ENCODE measurements at places on chromosomes 12 and 14. TPM values are rescaled to one million over a fixed set of nuclear protein-coding genes. Genes with fewer than 3 reads are reported as not detected.

DNA sequence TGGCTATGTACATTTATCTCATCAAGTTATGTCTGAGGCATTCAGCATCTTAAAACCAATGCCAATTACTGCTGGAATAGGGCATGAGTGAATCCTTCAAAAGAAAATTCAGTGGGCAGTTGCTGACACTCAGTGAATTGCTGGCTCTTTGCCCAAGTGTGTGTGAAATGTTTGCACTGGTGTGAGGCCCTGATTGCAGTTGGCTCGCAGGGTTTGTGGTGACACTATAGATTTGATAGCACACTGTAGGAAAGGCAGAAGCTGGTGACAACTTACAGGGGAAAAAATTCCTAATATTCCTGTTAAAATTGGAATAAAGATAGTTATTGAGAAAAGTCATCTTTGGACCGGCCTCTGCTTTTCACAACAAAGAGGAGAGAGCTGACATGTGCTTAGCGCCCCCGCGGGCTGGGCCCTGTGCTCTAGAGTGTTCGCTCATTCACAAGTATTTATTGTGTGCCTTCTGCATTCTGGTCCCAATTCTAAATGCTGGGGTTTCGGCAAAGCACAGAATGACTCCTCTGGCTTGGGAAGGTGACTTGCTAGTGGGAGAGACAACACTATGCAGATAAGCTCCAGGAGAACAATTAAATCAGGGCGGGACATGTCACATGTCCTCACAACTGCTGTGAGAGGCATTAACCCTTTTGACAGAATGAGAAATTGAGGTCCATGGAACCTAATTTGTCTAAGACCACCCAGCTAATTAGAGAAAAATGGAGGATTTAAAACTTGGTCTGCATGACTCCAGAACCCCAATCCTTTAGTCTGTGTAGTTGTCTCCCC lies 418.7 kb downstream of the NPAS3 start:
- DNase-seq = no peak
- H3K27me3 ChIP-seq = no peaks in the 10 kb centered on the region
- no peaks in the 10 kb centered on the region for H3K36me3 ChIP-seq
- no peak overlapping the region for H3K4me3 ChIP-seq

DNA sequence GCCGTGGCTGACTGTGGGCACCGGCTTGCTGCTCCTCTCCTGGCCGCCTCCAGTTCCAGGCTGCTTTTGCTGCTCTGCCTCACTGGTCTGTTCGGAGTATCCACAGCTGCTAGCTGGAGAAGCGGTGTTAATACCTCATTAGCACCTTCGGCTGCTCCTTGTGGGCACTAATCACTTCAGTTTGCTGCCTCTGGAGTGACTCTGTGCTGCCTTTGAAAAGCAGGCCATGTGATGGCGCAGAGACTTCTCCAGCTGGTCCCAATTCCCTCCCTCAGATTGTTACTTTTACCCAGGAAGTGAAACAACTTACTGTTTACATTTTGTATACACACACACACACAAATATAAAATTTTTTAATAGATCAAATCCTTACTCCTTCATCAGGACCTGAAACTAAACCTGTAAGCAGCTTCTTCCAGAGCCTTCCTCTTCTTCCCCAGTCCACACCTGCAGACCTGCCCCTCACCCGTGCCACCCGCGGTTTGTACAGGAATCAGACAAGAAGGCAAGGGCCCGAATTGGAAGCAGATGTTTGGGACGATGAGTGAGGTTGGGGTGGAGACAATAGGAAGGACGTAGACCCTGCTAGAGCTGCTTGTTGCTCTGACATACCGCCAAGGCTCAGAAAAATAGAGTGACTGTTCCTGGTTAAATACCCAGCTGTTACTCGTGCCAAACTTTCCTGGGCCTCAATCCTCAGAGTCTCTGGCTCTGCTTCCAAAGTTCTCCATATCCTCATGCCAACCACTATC lies 41.5 kb upstream of the LTBP2 start:
- no peaks in the 10 kb centered on the region for H3K27me3 ChIP-seq
- no peak for DNase-seq
- peaks cover 4% of the 10 kb centered on the region for H3K36me3 ChIP-seq
- no peak overlapping the region for H3K4me3 ChIP-seq

GRCh38 chr14:38743966-38744584 lies 359.0 kb downstream of the SEC23A start:
- no peak overlapping the region for H3K4me3 ChIP-seq
- no peaks in the 10 kb centered on the region for H3K27me3 ChIP-seq
- no peak for DNase-seq

- no peak overlapping the region for H3K27ac ChIP-seq
- no peak overlapping the region for H3K4me3 ChIP-seq
- no peak for DNase-seq
- H3K4me1 ChIP-seq = peaks cover 7% of the 10 kb centered on the region
- no peaks in the 10 kb centered on the region for H3K27me3 ChIP-seq
- H3K36me3 ChIP-seq = no peaks in the 10 kb centered on the region
Observed at GRCh38 chr14:81224222-81224621, 3.5 kb upstream of the GTF2A1 start.

DNA sequence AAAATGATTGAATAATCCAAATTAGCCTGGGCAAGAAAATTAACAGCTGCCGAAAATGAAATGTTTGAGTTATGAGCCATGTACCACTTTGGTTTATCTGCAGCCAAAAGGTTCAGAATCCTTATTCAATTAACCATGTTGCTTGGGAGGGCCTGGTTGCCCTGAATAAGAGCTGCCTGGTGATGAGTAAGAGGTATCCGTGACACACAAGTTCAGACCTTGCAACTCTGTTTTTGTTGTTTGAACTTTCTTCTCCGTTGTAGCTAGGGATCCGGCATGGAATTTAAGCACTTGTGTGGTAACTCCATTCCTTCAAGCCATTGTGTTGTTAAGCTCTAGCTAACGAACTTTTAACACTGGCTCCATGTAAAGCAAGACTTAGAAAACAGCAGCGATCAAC lies 35.7 kb downstream of the FOXA1 start:
- no peak overlapping the region for H3K27ac ChIP-seq
- no peaks in the 10 kb centered on the region for H3K36me3 ChIP-seq
- no peak overlapping the region for H3K4me3 ChIP-seq
- H3K4me1 ChIP-seq = no peaks in the 10 kb centered on the region
- DNase-seq = no peak
- H3K27me3 ChIP-seq = no peaks in the 10 kb centered on the region

- H3K36me3 ChIP-seq = no peaks in the 10 kb centered on the region
- no peaks in the 10 kb centered on the region for H3K4me1 ChIP-seq
- no peak for DNase-seq
- H3K27ac ChIP-seq = no peak overlapping the region
- no peaks in the 10 kb centered on the region for H3K27me3 ChIP-seq
- H3K4me3 ChIP-seq = no peak overlapping the region
Observed at GRCh38 chr14:87094913-87095312, 898.1 kb downstream of the GALC start.

DNA sequence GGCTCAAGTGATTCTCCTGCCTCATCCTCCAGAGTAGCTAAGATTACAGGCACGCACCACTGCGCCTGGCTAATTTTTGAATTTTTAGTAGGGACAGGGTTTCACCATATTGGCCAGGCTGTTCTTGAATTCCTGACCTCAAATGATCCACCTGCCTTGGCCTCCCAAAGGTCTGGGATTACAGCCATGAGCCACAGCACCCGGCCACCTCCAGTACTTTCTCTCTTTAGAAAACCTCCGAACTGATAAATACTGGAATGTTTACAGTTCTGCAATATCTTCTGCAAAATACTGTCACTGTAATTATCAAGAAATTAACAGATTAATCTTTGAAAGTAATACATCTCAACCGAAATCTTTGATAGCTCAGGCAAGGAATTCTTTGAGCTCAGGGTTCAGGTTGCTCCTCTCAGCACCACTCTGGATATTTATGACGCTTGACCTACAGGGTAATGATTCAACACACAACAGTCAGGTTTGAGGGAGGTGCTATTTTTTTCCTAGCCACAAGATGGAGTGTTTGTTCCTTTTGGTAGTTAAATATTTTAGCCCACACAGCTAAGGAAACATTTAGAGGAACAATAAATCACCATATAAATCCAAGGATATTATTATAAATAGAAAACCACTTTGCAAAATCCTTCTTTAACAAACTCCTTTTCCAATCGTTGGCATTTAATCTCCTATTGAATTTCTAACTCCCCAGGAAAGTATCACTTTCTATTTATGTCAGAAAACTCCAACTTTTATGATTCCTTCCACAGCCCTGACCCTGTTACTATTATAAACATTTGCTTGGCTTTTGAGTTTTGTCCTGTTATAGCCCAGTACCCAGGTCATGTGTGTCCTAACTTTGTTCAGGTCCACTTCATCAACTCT lies 48.6 kb upstream of the GTF2A1 start:
- DNase-seq = peak; percentile 35
- peaks cover 4% of the 10 kb centered on the region for H3K27me3 ChIP-seq
- H3K36me3 ChIP-seq = no peaks in the 10 kb centered on the region
- H3K4me3 ChIP-seq = no peak overlapping the region
- no peak overlapping the region for H3K27ac ChIP-seq
- no peaks in the 10 kb centered on the region for H3K4me1 ChIP-seq

SELPLG gene
- 0.41 TPM for total RNA-seq

DNA sequence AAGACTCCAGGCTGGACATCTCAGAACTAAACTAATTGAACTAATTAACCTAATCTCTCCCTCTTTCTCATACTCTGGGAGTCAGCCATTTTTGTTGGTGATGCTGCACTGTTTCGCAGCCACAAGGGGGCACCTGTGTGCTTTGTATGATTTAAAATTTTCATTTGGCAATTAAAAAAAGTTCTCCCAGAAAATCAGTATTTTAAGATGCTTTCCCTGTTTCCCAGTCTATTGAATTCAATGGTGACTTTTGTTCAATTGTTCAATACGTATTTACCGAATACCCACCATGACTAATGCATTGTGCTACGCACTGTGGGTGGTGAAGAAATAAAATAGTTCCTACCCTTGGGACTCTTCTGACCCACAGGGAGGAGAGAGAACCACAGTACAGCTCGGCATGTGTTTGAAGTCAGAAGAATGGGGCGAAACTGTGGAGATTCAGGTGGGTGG lies 63.7 kb downstream of the ZNF664 start:
- H3K27me3 ChIP-seq = no peaks in the 10 kb centered on the region
- H3K4me1 ChIP-seq = peaks cover 4% of the 10 kb centered on the region
- no peak overlapping the region for H3K4me3 ChIP-seq

DNA sequence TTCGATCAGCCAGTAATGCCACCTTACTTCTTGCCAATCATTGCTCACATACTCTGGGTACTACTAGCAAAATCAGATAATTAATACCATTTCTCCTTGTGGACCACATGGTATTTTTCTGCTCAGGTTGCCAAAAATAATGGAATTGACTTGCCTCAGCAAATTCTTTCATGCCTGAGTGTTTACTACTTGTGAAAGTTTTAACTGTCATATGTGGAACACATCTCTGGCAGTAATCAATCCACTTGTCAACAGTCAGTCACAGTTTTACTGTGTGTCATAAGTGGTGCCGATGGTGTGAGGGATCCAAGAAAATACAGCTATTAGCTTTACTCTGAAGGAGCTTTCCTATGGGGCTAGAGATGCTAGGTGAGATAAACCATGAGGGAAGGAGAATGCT lies 55.3 kb upstream of the ATF1 start:
- H3K4me3 ChIP-seq = no peak overlapping the region
- H3K27ac ChIP-seq = no peak overlapping the region
- DNase-seq = no peak
- peaks cover 15% of the 10 kb centered on the region for H3K36me3 ChIP-seq
- no peaks in the 10 kb centered on the region for H3K27me3 ChIP-seq

- H3K4me1 ChIP-seq = no peaks in the 10 kb centered on the region
- no peak overlapping the region for H3K27ac ChIP-seq
- no peak overlapping the region for H3K4me3 ChIP-seq
Observed at GRCh38 chr14:51462182-51462581, 189.5 kb upstream of the FRMD6 start.

DNA sequence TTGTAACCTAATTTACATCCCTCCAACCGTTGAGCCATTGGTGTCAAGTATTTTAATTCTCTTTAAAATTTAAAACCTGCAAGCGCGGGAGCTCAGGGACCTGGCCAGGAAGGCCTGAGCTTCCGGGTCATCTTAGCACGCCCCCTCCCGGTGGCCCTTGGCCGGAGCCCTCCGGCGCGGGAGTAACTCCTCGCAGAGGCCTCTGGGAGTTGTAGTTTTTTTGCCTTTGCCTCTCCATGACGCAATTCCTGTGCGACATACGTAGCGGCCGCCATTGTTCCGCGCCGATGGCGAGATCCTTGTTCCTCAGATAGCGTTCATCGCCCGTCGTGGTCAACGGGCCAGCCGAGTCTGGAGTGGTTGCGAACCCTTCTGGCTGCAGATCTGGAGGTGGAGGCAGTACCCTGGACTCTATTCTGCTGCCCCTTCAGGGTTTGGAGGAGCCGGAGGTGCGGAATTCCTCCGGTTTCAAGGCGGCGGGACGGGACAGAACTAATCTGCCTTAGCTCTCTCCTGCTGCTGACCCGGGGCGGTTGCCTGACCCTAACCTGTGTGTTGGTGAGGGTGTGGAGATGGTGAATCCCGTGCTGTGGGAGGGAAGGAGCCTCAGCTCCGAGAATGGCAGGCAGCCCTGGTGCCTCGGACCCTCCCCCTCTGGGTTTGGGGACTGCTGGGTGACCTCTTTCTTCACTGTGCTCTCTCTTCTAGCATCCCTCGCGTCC lies at the start of gene ZNF268:
Gene ZNF268 (plus strand): TSS at position 258 of the 722 bp plus-strand sequence. CDS start 503 bp downstream, outside the sequence.
- H3K27ac ChIP-seq = peak within 1 kb of the TSS; percentile 86
- peak; percentile 72 for DNase-seq
- H3K4me1 ChIP-seq = no peaks in the 10 kb centered on the region
- no peaks in the 10 kb centered on the region for H3K36me3 ChIP-seq
- peak within 1 kb of the TSS; percentile 76 for H3K4me3 ChIP-seq
- no peaks in the 10 kb centered on the region for H3K27me3 ChIP-seq

ALDH1L2 gene
- total RNA-seq = 2.2 TPM

DNA sequence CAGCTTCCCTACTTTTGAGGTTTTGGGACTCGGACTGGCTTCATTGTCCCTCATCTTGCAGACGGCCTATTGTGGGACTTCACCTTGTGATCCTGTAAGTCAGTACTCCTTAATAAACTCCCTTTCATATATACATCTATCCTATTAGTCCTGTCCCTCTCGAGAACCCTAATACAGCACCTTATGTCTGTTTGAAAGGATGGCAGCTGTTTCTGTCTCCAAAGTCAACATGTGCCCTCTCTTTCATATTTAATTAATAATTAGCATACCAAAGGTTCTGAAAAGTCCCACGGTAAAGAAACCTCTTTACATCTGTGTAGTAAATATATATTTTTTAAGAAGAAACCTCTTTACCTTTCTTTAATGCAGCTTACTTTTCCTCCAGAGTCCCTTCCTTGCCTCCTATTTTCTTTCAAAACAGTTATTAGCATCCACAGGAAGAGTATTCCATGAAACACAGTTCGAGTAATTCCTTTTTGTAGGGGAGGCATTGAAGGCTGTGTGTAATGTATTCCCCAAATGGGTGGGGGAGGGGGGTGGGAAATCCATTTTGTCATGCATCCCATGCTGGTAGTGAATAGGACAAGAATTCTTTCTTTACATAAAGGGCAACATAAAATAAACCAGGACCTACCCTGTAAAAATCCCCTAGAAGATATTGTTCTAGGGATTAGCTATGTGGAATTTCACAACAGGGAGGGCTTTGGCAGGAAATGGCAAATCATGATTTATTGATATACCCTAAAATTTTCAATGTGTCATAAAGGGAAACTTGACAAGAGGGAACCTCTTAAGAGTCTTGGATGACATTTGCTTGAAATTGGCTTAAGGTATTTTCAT lies 241.5 kb downstream of the SUDS3 start:
- DNase-seq = no peak
- H3K36me3 ChIP-seq = no peaks in the 10 kb centered on the region
- no peak overlapping the region for H3K4me3 ChIP-seq

- H3K27ac ChIP-seq = peak overlapping the region; percentile 83
- H3K36me3 ChIP-seq = no peaks in the 10 kb centered on the region
- H3K27me3 ChIP-seq = no peaks in the 10 kb centered on the region
- no peak overlapping the region for H3K4me3 ChIP-seq
- H3K4me1 ChIP-seq = peaks cover 26% of the 10 kb centered on the region
- DNase-seq = no peak
Observed at GRCh38 chr12:69689638-69690037, 9.5 kb downstream of the BEST3 start.
